ENCODE measurements at places on chromosomes 5 and 9. TPM values are rescaled to one million over a fixed set of nuclear protein-coding genes. Genes with fewer than 3 reads are reported as not detected.

PCDHB3 gene
- total RNA-seq, result 0.16 TPM

INSL4 gene
- not detected for total RNA-seq

TRIM7 gene
- total RNA-seq, result 3.0 TPM

CETN3 gene
- 15.4 TPM for total RNA-seq

EPB41L4A gene
- 0.09 TPM for total RNA-seq

RABGAP1 gene
- 36.6 TPM for total RNA-seq

IL17B gene
- total RNA-seq, result not detected

IPO11 gene
- total RNA-seq, result 22.7 TPM

CCNO gene
- total RNA-seq, result 0.17 TPM

C5 gene
- total RNA-seq, result 3.9 TPM

KDM3B gene
- total RNA-seq, result 40.2 TPM

CCDC152 gene
- total RNA-seq, result 0.09 TPM

RACK1 gene
- total RNA-seq, result 4,132 TPM

SLC26A2 gene
- total RNA-seq, result 8.4 TPM

OR1B1 gene
- not detected for total RNA-seq
